ENCODE measurements at places on chromosomes 6 and 20. TPM values are rescaled to one million over a fixed set of nuclear protein-coding genes. Genes with fewer than 3 reads are reported as not detected.

- peak; percentile 23 for DNase-seq
Observed at GRCh38 chr6:16776394-16777017, 15.2 kb upstream of the ATXN1 start.

GRCh38 chr6:29641430-29642148 lies 8.6 kb upstream of the GABBR1 start:
- no peak for DNase-seq

DNA sequence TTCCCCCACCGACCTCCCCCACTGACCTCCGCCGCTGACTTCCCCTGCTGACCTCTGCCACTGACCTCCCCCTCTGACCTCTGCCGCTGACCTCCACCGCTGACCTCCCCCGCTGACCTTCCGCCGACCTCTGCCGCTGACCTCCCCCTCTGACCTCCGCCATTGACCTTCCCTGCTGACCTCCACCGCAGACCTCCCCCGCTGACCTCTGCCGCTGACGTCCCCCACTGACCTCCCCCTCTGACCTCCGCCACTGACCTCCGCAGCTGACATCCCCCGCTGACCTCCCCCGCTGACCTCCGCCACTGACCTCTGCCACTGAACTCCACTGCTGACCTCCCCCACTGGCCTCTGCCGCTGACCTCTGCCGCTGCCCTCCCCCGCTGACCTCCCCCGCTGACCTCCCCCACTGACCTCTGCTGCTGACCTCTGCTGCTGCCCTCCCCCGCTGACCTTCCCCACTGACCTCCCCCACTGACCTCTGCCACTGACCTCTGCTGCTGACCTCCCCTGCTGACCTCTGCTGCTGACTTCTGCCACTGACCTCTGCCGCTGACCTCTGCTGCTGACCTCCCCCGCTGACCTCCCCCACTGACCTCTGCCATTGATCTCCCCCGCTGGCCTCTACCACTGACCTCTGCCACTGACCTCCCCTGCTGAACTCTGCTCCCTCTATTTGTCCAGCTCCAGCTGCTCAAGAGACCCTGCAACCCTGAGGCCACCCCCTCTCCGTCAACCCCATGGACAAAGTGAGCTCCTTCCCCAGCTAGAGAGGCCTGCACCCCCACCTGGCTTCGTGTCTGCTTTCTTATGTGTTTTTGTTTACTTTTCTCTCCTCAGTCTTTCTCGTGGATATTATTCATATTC lies 91.4 kb upstream of the AFDN start:
- no peak for DNase-seq

GRCh38 chr6:96246563-96246962 lies 230.8 kb downstream of the FUT9 start:
- no peak for DNase-seq

Gene HCRTR2
- total RNA-seq = not detected
